ENCODE measurements at places on chromosomes 12 and 14. TPM values are rescaled to one million over a fixed set of nuclear protein-coding genes. Genes with fewer than 3 reads are reported as not detected.

GRCh38 chr12:8771072-8771471 lies 51.3 kb upstream of the A2ML1 start:
- no peaks in the 10 kb centered on the region for H3K27me3 ChIP-seq
- no peak overlapping the region for H3K4me3 ChIP-seq
- DNase-seq = no peak
- H3K27ac ChIP-seq = no peak overlapping the region
- no peaks in the 10 kb centered on the region for H3K4me1 ChIP-seq
- H3K36me3 ChIP-seq = no peaks in the 10 kb centered on the region

- H3K4me3 ChIP-seq = no peak overlapping the region
- H3K36me3 ChIP-seq = no peaks in the 10 kb centered on the region
- no peak overlapping the region for H3K27ac ChIP-seq
- DNase-seq = no peak
Observed at GRCh38 chr12:106022568-106023012, 116.2 kb downstream of the NUAK1 start.

DNA sequence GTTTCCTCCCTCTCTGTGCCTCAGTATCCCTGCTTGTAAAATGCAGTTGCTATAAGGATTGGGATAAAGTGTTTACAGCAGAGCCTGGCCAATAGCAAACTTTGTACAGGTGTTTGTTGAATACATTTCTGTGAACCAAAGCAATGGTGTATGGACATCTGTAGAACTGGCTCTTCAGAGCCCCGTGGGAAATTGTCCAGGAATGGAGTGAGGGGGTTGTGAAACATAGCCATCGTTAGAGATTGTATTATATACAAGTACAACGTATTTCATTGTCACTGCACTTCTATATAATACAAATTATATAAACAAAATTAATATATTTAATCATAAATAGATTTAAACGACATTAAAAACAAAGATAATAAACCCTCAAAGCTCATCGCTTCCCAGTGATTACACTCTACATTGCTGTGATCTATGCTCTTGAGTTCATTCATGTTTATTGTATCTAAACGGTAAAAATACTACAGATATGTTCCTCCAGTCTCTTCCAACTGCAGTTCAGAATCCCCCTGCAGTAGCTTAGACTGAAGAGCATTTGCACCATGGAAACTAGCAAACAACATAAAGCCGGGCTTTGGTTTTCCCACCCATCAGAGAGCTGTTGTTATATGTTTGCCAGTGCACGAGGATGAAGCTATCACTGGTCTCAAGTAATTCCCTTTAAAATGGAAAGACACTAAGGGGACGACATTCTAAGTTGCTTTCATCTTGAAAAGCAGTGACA lies 216.7 kb downstream of the TMEM132C start:
- H3K4me3 ChIP-seq = no peak overlapping the region
- H3K4me1 ChIP-seq = no peaks in the 10 kb centered on the region
- no peak for DNase-seq
- H3K27ac ChIP-seq = no peak overlapping the region

GRCh38 chr12:56413392-56413791 lies 35.8 kb downstream of the TIMELESS start:
- peaks cover 10% of the 10 kb centered on the region for H3K36me3 ChIP-seq
- H3K4me1 ChIP-seq = no peaks in the 10 kb centered on the region
- DNase-seq = no peak
- no peak overlapping the region for H3K4me3 ChIP-seq

DNA sequence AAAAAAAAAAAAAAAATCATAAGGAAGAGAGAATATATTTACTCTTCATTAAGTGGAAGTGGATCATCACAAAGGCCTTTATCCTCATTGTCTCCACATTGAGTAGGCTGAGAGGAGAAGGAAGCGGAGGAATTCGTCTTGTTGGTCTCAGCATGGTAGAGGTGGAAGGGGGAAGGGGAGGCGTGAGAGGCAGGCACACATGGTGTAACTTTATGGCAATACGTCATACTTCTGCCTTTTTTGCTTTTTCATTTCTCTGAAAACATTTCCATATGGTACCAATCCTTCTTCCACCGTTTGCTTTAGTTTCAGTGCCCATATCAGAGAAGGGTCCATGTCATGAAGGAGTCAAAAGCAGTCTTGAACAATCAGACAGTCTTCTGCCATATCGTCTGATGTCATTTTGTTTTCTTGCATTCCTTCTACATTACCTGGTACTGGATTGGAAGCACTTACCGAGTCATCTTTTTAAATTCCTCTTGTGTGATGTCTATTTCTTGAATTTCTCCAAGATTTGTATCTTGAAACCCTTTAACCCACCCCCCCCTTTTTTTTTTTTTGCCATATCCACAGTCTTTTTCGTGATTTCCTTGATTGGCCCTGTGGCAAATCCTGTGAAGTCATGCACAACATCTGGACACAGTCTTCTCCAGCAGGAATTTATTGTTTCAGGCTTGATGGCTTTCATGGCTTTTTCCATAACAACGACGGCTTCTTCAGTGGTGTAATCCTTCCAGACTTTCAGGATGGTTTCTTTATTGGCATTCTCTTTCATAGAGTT lies 8.9 kb downstream of the FUT8 start:
- H3K27me3 ChIP-seq = no peaks in the 10 kb centered on the region
- H3K27ac ChIP-seq = no peak overlapping the region
- H3K4me3 ChIP-seq = no peak overlapping the region

- no peaks in the 10 kb centered on the region for H3K36me3 ChIP-seq
- H3K4me1 ChIP-seq = no peaks in the 10 kb centered on the region
- no peak overlapping the region for H3K27ac ChIP-seq
- no peak for DNase-seq
Observed at GRCh38 chr12:50246197-50246865, 37.0 kb downstream of the LIMA1 start.

DNA sequence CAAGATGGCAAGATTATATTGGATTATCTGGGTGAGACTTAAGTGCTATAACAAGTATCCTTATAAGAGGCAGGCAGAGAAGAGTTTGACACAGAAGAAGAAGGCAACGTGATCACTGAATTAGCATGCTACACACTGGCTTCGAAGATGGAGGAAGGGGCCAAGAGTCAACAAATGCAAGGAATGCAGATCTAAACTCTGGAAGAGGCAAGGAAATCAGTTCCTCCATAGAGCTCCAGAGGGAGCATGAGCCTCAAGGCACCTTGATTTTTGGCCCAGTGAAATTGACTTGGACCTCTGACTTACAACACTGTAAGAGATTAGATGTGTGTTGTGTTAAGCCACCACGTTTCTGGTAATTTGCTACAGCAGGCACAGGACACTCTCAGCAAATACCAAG lies 536.4 kb upstream of the SEL1L start:
- no peak for DNase-seq
- no peaks in the 10 kb centered on the region for H3K27me3 ChIP-seq
- H3K27ac ChIP-seq = no peak overlapping the region
- no peaks in the 10 kb centered on the region for H3K36me3 ChIP-seq

DNA sequence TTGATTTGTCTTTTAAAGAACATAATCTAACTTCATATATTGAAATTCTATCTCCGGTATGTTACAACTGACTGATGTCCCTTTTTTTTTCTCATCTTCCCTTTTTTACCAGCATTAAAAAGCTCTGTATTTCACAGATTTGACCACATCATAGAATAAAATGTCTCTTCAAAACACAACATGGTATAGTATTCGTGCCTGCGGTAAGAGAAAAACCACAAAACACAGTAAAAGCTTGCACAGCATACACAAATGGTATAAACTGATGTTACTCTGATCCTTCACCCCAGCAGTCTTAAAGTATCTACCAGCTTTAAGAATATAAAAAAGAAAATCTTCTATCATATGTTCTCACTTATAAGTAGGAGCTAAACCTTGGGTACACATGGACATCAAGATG lies 83.4 kb downstream of the HECTD1 start:
- H3K4me1 ChIP-seq = peaks cover 11% of the 10 kb centered on the region
- H3K27me3 ChIP-seq = no peaks in the 10 kb centered on the region
- peaks cover 78% of the 10 kb centered on the region for H3K36me3 ChIP-seq
- H3K27ac ChIP-seq = no peak overlapping the region
- H3K4me3 ChIP-seq = no peak overlapping the region

GRCh38 chr14:24147761-24148428 lies 597 bp downstream of the RNF31 start:
- H3K4me1 ChIP-seq = peaks cover 43% of the 10 kb centered on the region
- peak overlapping the region; percentile 43 for H3K27ac ChIP-seq
- H3K36me3 ChIP-seq = peaks cover 38% of the 10 kb centered on the region
- H3K4me3 ChIP-seq = peak overlapping the region; percentile 98
- no peaks in the 10 kb centered on the region for H3K27me3 ChIP-seq
- DNase-seq = peak; percentile 72

DNA sequence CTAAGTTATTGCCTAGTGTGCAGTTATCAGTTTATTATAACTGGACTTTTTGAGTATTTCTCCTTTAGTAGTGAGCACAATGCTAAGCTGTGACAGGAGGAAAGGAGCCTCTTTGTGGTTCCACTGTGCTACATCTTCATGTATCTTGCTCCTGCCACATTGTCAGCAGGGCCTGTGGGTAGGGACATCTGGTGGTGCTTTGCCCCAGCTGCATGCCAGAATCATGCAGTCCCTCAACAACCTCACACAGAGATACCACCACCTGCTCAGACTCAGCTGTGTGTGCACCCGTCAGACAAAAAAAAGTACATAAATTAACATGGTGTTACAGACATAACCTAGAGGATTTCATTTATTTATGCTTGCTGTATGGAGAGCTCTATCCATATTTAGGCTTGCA lies 51.1 kb downstream of the MIS18BP1 start:
- no peak overlapping the region for H3K4me3 ChIP-seq
- peak; percentile 75 for DNase-seq
- H3K36me3 ChIP-seq = peaks cover 63% of the 10 kb centered on the region
- H3K27ac ChIP-seq = no peak overlapping the region
- H3K4me1 ChIP-seq = no peaks in the 10 kb centered on the region

The NUAK1 gene
- total RNA-seq = not detected

Data from Karpas-422 (cell line).